Dermis blood vessel endothelial cell (primary cell): ENCODE measurements at places on chromosomes 2 and 18. TPM values are rescaled to one million over a fixed set of nuclear protein-coding genes. Genes with fewer than 3 reads are reported as not detected.

GRCh38 chr2:26619521-26619951 is 21.6 kb downstream of the CIB4 start:
- no peak for DNase-seq

DNA sequence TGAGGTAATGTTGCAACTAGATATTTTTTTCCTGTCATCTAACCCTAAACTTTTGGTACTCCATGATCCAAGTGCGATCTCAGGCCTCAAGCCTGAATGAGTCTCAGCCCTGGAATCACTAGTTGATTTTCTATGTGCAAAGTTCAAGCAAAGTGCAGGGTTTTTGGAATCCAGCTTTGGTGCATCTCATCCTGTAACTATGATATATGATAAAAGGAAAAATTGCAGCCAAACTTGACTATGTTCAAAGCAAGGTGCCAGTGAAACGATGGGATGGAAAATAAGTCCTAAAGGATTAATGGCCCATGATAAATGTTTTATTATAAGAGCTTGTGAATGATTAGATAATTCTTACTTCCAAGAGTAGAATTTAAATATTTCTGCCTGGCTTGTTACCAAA is 78.9 kb upstream of the NT5C1B start:
- no peak for DNase-seq

The LBX2 gene
- total RNA-seq = 0.98 and 2.9 TPM in 2 replicates

The SPR gene
- total RNA-seq = 51.7 and 52.4 TPM in 2 replicates

DNA sequence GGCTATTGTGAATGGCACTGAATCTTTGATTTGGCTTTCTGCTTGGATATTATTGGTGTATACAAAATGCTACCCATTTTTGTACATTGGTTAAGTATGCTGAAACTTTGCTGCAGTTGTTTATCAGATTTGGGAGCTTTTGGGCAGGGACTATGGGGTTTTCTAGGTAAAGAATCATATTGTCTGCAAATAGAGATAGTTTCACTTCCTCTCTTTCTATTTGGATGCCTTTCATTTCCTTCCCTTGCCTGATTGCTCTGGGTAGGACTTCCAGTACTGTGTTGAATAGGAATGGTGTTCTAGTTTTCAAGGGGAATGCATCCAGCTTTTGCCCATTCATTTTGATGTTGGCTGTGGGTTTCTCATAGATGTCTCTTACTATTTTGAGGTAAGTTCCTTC is 489.1 kb upstream of the LRATD1 start:
- DNase-seq = no peak

DNA sequence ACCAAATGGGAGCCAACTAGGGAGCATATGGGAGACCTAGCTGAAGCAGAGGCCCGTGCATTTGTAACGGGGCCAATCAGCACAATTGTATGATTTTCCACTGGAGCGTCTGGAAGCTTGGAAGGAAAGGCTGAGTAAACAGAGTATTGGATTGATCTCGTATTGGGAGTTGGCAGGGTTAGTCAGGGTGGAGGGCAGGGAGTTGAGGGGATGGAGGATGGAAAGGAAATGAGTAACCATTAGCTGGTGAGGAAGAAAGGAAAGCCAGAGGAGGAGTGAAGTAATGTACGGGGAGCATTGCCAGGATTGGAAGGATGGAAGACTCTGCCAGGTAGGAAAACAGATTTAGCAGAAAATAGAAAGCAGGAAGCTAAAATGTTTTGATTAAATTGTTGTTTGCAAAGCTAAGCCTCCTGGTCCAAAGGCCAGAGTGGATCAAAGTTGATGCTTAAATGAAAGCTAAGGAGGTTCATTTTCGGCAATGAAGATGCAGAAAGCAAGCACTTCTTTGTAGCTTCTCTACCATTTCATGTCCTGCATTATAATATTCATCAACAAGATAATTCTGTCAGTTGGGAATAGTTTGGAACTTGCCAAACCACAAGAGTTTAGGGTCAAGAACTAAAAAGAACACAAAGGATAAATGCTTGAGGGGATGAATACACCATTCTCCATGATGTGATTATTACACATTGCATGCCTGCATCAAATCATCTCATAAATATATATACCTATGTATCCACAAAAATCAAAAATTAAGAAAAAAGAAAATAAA is 75.6 kb upstream of the TTN start:
- peak; percentile 73 for DNase-seq

The GYPC gene
- total RNA-seq = 227 and 297 TPM in 2 replicates

DNA sequence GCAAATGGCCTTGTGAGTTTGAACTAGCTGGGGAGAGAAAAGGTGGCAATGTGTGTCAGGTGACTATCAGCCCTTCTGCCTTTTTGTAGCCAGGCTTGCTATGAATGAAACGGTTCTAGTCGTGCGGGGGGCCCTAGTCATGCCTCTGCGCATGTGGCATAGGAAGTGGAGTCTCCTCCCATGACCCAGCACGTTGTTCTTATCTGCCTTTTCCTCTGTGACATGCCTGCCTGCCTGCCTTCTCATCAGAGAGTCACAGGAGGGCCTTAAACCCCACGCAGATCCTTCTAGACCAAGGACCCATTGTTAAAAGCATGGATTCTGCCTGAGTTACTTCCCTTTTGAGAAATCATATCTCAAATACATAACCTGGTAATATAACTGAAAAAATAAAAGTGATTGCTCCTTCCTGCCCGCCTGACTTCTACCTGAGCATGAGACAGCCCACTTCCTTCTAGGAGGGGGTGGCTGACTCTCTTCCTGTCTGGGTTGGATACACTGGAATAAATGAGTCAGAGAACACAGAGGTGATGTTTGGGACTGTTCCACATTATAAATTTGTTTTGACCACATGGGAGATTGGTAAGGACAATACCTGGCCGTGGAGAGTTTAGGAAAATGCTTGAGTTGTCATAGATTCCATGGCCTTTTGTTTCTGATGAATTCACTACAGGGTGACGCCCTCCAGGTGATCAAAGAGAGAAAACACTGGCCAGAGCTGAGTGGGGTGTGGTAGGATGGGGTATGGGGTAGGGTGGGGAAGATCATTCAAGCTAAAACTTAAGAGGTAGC is 49.8 kb downstream of the FBLN7 start:
- DNase-seq = peak; percentile 82

The NT5C1B gene
- total RNA-seq = not detected in 2 replicates

The SMAD7 gene
- 6.2 and 9.0 TPM in 2 replicates for total RNA-seq

The CHRNG gene
- total RNA-seq = not detected in 2 replicates

The LOXHD1 gene
- under 0.01 and 0.05 TPM in 2 replicates for total RNA-seq

The UGT1A3 gene
- not detected in 2 replicates for total RNA-seq

The RASGRP3 gene
- total RNA-seq = 202 and 255 TPM in 2 replicates

DNA sequence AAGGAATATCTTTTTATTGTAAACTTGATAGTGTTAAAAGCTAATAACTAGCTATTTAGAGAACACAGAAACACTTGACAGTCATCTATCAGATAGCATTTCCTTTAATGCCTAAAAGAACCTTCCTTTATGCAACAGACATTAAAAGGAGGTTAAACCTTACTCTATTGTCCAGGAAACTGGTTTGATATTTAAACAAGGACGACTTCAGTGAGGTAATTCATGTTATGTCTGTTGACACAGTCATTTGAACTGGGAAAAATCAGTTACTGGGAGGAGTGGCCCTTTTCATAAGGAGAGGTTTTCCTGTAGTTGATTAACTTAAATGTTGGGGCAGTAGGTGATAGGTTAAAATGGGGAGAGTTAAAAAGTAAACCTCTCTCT is 6.7 kb downstream of the TGIF1 start:
- no peak for DNase-seq

DNA sequence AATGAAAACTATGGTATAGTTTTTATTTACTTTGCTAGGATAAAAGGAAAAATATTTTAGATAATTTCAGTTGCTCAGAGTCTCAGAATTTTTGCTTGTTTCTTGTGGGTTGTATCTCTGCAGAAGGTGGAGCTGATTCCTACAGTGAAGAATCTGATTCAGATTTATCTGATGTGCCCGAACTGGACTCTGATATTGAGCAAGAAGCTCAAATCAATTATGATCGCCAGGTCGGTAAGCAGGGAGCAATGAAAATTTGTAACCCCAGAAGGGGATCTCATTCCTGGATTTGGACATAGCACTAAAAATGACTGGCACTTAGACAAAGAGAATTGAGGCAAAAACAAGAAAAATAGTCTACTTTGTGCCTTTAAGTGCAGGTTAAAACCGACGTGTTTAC is 140.2 kb downstream of the EML6 start:
- no peak for DNase-seq

GRCh38 chr2:170217778-170218251 is 39.9 kb downstream of the MYO3B start:
- no peak for DNase-seq

GRCh38 chr18:59725142-59725541 is 27.9 kb upstream of the CCBE1 start:
- DNase-seq = no peak

GRCh38 chr2:3606370-3607201 is 11.7 kb downstream of the COLEC11 start:
- DNase-seq = no peak

The SH2D6 gene
- total RNA-seq = not detected in 2 replicates

- DNase-seq = no peak
Observed at GRCh38 chr2:58959996-58960395, 718.9 kb upstream of the FANCL start.

The FAP gene
- 1.8 and 6.6 TPM in 2 replicates for total RNA-seq

GRCh38 chr18:3061581-3062312 is 48.8 kb upstream of the LPIN2 start:
- no peak for DNase-seq
